OCI-M1 (cell line): ENCODE measurements at places on chromosomes 2 and 18.

- no peak for DNase-seq
These were observed 5.0 kb downstream of the RAB6C start for GRCh38 chr2:129984426-129984825.

- no peak for DNase-seq
These were observed 137.7 kb downstream of the ALPK2 start for GRCh38 chr18:58491113-58491696.

GRCh38 chr18:13580351-13580750 is 146.0 kb downstream of the FAM210A start:
- no peak for DNase-seq

- DNase-seq = no peak
These were observed 1.2 kb downstream of the BABAM2 start for GRCh38 chr2:27891673-27892105.

GRCh38 chr2:172722481-172722880 is 13.2 kb upstream of the RAPGEF4 start:
- no peak for DNase-seq

GRCh38 chr2:177574356-177574755 is 181.8 kb downstream of the AGPS start:
- no peak for DNase-seq

DNA sequence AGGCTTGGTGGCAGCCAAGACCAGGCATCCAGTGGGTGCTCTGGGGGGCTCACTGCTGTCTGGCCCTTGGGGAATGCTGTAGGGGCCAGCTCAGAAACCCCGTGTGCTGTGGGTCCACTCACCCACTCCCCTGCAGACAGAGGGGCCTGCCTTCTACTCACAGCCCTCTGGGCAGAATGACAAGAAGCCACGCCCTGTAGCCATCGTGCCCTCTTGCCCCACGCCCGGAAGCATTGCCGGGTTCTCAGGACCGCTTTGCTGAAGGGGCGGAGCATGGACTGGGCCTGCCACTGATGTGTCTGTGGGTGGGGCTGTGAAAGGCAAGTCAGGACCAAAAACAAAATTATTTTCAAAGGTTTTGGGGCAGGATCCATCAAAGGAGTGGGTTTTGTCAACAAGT is 27.8 kb downstream of the GLI2 start:
- no peak for DNase-seq

DNA sequence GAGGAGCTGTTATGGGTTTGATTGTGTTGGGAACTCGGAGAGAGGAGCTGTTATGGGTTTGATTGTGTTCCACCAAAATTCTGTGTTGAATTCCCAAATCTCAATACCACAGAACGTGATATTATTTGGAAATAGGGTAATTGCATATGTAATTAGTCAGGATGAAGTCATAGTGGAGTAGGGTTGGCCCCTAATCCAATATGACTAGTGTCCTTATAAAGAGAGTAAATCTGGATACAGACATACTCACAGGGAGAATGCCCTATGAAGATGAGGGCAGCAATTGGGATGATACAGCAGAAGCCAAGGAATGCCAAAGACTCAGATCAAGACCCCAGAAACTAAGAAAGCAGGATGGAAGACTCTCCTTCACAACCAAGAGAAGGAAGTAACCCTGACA is 1023.2 kb upstream of the ZEB2 start:
- no peak for DNase-seq

GRCh38 chr18:57087644-57088376 is 59.1 kb upstream of the BOD1L2 start:
- no peak for DNase-seq

GRCh38 chr18:41436772-41437171 is 518.3 kb upstream of the PIK3C3 start:
- no peak for DNase-seq

DNA sequence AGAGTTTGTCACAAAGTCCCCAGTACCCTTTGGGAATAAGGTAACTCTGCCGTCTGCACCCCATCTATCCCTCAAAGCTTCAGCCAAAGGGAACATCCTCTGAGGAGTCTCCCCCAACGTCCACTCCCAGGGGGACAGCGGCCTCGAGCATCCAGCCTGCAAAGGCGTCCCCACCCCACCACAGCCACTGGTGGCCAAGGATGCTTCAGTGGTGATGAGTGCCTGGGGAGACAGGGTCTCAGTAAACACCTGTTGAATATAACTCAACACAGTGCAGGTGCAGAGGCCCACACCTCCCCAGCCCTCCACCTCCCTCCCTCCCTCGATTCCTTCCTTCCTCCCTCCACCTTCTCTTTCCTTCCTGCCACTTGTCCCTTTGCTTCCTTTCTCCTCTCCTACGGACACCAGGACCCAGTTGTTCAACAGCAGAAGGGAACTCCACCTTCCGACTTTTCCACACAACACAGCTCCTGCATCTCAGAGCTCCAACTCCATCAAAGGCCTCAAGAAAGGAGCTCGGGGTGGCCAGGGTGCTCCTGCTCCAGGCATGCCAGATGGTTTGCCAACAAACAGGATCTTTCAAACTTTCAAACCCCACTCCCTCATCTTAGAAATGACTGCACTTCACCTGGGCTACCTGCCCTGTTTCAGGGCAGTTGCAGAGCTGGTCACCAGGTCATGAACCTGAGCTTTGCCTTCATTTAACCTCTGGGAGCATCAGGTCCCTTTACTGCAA is 87.8 kb upstream of the SNTG2 start:
- no peak for DNase-seq

GRCh38 chr18:57113799-57114420 is 33.0 kb upstream of the BOD1L2 start:
- no peak for DNase-seq

DNA sequence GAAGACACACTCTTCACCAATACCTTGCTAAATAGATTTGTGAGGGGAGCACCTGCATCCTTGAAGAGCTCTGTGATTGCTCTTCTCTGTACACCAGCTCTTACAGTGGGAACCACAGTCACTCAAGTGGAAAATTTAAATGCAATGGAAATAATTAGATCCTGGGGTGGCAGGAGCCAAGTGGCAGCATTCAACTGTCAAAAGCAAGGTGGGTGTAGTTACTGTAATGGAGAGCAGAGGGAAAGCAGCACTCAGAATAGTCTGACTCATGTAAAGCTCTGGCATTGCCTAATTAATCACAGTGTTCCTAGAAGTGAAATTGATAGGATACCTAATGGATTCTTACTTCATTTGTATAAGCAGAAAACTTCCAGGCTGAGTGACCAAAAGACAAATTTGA is 245.8 kb downstream of the KCNE4 start:
- no peak for DNase-seq

GRCh38 chr2:33033606-33034081 is 86.9 kb downstream of the LTBP1 start:
- peak; percentile 67 for DNase-seq
